ENCODE measurements at places on chromosomes 1 and 21. TPM values are rescaled to one million over a fixed set of nuclear protein-coding genes. Genes with fewer than 3 reads are reported as not detected.

- no peak for DNase-seq
These were observed 258.2 kb upstream of the FOXD3 start for GRCh38 chr1:63064135-63064534.

- no peak for DNase-seq
These were observed 127.8 kb downstream of the HS2ST1 start for GRCh38 chr1:87042111-87042811.

DNA sequence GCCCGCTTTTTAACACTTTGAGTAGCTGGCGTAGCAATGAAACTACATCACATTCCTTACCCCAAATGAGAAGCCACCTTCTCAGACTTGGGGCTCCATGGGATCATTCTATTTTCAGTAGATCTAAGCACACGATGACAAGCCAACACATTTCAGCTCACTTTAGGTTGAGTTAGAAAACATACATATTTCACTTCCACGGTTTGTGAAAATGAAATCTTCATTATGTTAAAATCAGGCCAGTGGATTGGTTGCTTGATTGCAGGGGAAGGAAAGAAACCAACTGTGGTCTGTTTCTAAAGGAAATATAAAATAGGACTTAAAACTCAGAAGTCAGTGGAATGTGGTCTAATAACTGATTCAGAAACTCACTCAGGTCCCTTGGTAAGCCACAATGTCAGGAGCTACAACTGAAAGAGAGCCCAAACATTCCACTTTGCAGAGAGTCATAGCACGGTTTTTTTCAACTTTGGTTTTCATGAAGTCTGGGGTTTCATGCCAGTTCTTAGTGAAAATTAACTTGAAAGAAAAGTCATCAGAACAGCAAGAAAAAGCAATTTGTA is 82.3 kb upstream of the TIAM1 start:
- no peak for DNase-seq

NUF2 gene
- 3.3 TPM for total RNA-seq

DNA sequence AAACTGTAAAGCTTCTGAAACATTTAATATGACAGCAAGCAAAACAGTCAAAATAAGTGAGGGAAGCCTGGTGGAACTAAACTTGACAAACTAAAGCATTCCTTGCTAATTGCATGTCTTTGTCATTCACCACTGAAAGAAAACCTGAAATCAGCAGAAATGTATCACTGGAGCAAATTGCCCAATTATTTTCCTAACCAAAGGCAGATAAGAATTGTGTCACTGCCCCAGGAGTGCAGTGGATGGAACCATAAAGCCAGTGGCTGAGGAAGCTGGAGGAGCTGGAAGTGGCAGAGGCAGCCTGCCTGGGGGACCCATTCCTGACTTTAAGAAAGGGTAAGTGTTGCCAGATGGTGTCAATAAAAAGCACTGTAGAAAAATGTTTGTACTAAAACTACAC is 2.7 kb upstream of the SLC30A10 start:
- no peak for DNase-seq
